Stimulated activated CD4-positive, alpha-beta T cell treated with anti-CD3 and anti-CD28 coated beads, Interleukin-1b, Interleukin-23, amount 100 ng/mL, for 48 hours (primary cell): ENCODE measurements at places on chromosomes 11 and 22.
A peak's percentile ranks its signal among the peaks of the same experiment; 100 is the strongest.

DNA sequence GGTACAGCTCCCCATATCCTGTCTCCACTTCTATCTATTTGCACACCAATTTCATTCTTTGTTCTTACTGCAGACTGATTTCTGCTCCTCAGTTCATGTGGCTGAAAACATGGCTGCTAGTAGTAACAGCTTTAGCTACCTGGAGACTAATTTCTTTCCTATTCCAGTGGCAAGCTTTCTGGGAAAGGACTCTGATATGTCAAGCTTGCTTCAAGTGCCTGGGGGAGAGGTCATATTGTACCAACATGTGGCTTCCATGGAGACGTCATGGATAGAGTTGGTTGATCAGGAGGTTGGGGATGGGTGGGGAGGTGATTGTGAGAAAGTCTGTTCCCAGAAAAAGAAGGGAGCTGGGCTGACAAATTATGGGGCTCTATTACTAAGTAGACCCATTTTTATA lies 44.9 kb downstream of the ADM start:
- DNase-seq, result no peak

GRCh38 chr11:35641171-35641897 lies 21.2 kb upstream of the TRIM44 start:
- no peak for DNase-seq

DNA sequence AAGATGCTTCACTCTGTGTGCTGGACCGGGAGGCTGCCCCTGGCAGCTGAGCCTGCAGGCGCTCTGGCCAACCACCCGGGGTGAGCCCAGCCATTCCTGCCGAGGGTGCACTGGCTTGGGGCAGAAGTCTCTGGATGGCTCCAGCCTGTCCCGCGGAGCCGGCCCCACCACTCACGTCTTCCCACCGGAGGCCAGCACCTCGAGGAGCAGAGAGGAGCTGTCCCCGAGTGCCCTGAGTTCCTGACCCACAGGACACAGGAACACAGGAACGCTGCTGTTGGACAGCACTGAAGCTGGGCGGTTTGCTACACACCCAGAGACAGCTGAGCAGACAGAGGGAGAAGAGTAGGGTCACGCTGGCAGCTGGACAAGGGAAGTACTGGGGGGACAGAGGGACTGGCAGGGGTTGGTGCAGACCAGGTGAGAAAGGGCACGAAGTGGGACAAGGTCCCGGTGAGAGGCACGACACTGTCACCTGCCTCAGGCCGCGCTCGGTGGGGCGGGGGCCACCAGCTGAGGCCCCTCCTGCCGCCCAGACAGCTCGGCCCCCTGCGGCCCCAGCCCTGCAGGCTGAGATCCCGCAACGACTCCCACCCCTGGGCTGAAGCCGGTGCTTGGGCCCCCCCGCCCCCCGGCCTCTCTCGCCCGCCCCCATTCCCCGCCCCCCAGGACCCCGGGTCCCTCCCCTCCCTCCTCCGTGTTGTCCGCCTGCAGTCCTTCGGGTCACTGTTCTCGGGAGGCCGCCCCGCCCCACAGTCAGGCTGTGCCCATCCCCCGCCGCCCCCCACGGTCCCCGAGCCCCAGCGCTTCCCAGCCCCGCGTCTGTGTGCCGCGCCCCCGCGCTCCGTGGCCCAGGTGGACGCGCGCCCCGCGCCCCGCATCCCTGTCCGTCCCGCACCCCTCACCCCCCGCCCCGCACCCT lies 624 bp upstream of the B4GALNT4 start:
- no peak for DNase-seq

DNA sequence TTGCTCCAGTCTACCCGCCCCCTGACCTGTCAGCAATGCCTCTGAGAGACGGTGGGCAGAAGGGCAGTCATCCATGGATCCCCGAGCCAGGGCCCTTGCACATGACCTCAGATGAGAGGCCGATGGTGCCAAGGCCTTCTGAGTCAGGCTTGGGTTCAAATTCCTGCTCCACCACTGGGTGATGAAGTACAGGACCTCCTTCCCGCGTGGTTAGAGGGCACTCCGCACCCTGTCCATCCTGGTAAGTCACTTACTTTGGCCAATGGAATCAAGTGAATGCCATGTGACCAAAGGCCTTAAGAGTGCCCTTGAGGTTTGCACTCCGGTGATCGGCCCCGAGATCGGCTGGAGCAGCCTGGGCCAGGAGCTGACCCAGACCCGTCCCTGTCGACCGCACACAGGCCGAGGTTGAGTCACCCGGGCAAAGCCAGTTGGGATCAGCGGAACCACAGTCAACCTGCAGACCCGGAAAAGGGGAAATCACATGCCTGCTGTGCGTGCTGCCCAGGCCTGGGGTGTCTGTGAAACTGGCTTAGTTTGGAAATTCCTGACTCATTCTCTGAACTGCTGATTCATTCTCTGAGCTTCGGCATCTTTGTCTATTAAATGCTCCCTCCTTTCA lies 48.9 kb downstream of the RTL6 start:
- DNase-seq, result no peak

GRCh38 chr22:34437140-34437539 lies 516.9 kb upstream of the LARGE1 start:
- DNase-seq, result no peak

DNA sequence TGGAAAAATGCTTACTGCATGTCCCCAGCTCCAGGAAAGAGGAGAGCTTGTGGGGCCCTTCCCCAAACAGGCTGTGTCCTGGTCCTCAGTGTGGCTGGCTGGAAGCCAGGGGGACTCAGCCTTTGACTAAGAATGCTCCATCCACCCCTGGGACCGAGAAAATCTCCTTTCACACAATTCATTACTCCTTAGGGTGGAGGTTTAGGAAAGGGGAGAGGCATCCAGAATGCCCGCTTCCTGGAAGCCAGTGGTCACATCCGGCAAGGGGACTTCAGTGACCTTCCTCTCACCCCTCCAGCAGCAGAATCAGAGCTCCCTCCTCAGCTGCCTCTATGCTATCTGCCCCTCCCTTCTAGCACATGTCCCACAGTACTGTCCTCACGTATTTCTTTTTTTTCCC lies 21.9 kb downstream of the ATG16L2 start:
- DNase-seq, result no peak

GRCh38 chr11:126165757-126166156 lies 45.7 kb downstream of the RPUSD4 start:
- DNase-seq, result no peak

- no peak for DNase-seq
Observed at GRCh38 chr22:36391638-36392037, 3.9 kb upstream of the MYH9 start.

- no peak for DNase-seq
Observed at GRCh38 chr22:24096758-24097115, 84.5 kb upstream of the SUSD2 start.

DNA sequence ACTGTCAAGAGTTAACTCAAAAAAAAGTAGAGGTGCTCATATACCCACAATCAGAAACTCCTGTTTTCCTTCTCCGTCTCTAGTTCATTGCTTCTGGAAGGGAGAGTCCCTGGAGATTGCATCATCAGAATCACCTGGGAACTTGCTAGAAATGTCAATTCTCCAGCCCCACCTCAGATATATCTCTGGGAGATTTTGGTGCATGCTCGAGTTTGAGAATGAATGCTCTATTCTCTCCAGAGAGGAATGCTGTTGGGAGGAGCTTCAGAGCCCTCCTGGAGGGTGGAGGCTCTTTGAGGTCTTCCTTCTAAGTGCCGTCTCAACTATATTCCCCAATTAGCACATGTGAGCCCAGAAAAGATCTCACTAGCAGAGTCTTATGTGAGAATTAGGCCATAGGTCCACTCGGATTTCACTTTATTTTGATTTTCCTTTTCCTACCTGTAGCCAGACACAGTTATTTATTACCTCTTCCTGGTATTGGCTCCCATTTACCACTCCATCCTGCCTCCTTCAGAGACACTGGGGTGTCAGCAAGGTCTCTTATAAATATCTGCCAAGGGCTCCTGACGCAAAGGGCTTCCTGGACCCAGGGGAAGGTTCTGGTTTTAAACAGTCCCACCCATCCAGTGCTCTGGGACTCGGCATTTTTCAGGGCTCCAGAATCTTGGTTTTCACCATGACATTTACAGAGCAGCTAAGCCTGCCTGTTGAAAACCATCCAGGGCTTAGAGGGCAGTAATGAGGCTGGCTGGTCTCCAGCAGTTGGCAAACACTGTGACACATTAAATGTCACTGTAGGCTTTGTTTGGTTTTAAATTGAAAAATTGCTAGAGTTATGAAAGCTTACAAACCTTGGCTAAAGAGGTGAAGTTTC lies 136.2 kb downstream of the CD44 start:
- DNase-seq, result no peak

DNA sequence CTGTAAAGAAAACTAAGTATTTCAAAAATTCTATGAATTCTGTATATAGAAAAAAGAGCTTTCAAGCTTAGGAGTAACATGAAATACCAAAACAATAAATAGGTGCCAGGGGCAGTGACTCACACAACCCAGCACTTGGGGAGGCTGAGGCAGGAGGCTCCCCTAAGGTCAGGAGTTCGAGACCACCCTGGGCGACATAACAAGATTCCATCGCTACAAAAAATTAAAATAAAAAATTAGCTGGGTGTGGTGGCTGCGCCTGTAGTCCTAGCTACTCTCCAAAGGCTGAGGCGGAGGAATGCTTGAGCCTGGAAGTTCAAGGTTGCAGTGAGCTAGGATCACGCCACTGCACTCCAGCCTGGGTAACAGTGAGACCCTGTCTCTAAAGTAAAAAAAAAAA lies 21.5 kb downstream of the ZNF280B start:
- DNase-seq, result no peak

DNA sequence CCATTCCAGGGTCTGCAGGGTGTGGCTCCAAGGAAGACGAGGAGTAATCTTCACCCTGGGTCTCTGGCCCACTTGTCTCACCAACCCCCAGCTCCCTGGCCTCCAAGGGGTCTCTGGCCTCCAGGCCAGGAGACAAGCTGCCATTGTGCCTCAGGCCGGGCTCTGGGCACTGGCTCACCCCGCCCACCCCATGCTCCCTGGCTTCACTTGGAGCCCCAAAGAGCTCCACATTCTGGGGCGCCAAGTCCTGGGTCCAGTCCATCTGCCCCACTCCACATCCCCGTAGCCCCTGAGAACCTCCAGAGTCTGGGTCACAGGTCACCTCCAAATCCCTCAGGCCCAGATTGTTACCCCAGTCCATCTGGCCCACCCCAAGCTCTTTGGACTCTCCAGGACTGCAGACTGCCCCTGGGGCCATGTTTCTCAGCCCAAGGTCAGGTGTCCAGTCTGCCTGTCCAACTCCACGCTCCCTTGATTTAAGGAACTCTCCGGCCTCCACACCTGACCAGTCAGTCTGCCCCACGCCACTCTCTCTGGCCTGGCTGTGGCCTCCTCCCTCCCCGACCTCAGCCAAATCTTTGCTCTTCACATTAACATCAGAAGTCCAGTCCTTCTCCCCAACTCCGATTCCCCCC lies 16.2 kb downstream of the TNKS1BP1 start:
- no peak for DNase-seq

DNA sequence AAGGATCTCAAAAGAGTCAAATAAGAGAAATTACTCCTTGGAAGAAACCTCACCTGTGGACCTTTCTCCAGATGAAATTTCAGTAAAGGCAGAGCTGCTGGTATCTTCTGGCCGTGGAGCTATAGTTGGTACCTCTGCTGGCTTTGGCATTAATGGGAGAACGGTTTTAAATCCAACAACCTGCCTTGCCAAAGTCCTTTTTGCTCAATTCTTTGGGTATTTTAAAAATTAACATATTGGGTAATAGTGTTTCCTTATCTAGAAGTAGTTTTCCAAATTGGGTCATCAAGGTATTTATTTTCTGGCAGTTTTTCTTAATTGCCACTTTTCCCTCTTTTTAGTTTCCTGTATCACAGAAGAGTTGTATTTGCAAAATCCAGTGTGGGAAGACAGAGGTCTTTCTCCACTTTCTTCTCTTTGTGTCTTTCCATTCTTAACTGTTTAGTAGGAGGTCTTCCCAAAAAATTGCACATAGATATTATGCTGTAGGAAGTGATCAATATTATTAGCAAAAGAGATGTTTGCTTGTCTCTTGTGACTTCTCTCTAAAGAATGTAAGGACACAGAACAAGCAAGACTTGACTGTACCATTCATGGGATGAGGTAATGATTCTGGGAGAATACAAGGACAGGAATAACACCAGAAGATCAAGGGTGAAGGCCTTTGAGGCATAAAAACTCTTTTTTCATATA lies at the start of gene SAA4:
Gene SAA4, minus strand, starts transcription at position 139 of the 693 bp plus-strand sequence. CDS start 876 bp downstream, outside the sequence.
- DNase-seq, result no peak

- DNase-seq, result peak; percentile 67
Observed at GRCh38 chr22:30763815-30764673, 69.4 kb downstream of the OSBP2 start.

DNA sequence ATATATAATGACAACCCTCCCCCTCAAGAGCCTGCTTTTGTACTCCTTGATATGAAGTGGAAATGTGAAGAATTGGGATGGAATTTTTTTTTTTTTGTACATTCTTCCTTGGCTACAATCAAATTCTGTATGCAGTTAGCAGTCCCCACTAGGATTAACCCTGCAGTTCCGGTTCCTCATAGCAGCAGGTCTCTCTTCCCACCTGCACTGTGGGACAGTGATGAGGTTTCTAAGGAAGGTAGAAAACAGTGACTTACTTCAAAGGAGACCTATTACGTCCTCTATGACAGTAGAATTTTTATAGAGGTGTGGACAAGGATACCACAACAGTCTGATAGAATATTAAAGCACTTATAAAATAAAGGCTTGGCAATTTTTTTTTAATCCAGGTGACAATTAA lies 46.3 kb upstream of the ALKBH3 start:
- no peak for DNase-seq

DNA sequence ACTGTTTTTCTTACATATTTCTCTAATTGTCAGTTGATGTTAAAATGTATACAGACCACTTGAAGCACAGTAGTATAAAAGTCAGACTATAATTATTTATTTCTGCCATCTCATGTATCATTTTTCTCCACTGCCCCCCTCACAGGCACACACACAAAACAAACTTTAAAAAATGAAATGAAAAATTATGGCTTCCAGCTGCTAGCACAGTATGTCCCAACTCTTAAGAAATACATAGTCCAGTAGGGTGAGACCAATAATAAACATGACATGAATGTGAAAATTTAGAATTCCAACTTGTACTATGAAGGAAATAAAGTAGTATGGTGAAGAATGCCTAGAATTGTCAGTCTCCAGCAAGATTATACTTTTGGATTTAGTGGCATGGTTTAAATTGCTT lies 1247.9 kb downstream of the JRKL start:
- DNase-seq, result no peak

DNA sequence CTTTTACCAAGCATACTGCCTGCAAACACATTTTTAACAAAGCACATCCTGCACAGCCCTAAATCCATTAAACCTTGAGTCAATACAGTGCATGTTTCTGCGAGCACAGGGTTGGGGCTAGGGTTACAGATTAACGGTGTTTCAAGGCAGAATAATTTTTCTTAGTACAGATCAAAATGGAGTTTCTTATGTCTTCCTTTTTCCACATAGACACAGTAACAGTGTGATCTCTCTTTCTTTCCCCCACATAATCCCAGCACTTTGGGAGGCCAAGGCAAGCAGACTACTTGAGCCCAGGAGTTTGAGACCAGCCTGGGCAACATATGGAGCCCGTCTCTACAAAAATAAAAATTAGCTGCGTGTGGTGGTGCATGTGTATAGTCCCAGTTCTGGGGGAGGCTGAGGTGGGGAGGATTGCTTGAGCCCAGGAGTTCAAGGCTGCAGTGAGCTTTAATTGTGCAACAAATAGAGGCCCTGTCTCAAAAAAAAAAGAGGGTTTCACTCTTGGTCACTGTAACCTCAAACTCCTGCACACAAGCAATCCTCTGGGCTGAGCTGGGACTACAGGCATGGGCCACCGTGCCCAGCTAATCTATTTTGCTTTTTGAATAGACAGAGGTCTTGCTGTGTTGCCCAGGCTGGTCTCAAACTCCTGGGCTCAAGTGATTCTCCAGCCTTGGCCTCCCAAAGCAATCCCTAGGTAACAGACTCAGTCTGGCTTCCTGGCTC lies 19.7 kb upstream of the SLC3A2 start:
- DNase-seq, result no peak
